ENCODE measurements at places on chromosomes 12 and 14.

GRCh38 chr14:24613747-24614146 is 4.3 kb upstream of the GZMH start:
- DNase-seq: no peak

GRCh38 chr12:67472539-67472938 is 176.0 kb upstream of the DYRK2 start:
- DNase-seq: no peak

DNA sequence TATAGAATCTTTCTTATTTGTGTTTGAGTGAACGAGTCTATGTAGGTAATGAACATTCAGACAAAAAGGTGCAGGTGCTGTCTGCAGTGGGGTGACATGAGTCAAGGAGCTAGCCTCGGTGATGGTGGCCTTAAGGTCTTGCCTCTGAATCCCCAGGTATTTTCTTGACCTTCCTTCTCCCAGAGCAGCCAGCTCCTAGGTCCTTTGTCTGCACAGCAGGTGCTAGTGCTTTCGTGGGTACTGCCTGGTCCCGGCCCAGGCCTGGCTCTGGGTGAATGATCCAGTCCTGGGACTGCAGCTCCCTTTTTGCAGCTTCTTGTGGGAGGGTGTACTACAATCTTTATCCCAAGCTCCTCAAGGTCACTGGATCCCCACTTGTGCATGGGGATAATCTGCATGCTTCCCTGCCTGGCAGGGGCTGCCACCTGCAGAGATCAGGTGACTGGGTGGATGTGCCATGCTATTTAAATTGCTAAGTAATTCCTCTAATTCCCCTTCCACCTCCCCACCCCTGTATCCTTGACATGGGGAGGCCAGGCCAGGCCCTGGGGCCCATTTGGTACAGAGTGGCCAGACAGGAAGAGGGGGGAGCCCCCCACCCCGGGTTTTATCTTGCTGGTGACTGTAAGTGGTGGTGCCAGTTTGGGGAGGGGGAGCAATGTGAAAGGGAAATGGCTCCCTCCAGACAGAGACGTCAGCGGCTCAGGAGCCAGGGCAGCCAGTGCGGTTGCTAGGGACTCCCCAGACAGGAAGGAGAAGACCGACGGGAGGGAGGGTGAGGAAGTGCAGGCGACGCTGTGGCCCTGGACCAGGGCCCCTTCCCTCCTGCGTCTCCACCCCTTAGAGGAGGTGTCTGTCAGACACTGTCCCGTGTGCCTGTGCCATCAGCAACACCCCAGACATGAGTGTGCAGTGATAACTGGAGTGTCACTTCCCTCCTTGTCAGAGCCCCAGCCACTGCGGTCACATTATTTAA is 6.7 kb downstream of the VASH1 start:
- no peak for DNase-seq

DNA sequence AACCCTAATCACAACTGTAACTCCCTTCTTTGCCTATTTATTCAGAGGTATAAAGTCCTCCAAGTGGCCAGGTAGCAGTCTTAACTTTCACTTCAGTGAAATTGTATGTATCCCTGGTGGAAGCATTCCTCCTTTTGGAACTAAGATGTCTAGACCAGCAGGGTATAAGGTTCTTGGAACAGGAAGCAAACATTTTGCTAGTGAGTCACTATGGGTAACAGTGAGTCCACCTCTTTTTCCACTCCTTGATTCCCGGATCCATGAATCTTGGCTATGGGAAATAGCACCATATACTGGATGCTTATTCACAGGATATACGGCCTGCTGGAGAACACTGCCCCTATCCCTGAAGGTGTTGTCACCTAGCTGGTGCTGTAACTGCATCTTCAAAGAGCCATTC is 80.2 kb downstream of the KCNA5 start:
- no peak for DNase-seq

DNA sequence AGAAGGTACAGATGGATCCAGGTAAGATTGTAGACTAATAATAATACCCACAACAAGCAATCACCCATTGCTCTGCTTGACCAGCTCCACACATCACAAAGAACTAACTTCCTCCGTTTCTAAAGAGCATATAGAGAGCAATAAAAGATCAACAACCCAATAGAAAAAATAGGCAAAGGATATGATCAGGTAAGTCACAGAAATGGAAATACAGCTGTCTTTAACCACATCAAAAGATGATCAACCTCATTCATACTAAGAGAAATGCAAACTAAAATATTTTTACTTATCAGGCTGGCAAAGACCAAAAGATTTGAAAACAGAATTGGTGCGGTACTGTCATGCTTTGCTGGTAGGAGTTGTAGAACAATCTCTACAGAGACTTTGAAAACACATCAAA is 8.9 kb downstream of the C2CD5 start:
- DNase-seq: no peak

DNA sequence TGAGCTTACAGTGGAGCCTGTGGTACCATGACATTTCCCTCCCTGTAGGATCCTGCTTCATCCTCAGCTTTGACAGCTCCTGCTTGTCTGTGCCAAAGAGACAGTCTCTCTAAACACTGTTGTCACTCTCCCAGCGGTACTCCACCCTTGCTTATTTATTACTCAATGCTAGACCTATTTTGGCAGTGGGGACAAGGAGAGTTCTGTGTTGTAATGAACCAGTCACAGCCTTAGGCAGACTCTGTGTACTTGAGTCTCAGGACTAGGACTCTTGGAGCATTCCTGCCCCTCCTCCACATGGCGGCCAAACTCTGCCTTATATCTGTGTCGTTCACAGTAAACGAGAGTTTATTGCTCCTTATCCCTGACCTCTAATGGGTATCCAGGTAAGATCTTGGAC is 70.9 kb downstream of the PIK3C2G start:
- DNase-seq: no peak

GRCh38 chr14:19873178-19873577 is 1.8 kb upstream of the OR4K2 start:
- no peak for DNase-seq

DNA sequence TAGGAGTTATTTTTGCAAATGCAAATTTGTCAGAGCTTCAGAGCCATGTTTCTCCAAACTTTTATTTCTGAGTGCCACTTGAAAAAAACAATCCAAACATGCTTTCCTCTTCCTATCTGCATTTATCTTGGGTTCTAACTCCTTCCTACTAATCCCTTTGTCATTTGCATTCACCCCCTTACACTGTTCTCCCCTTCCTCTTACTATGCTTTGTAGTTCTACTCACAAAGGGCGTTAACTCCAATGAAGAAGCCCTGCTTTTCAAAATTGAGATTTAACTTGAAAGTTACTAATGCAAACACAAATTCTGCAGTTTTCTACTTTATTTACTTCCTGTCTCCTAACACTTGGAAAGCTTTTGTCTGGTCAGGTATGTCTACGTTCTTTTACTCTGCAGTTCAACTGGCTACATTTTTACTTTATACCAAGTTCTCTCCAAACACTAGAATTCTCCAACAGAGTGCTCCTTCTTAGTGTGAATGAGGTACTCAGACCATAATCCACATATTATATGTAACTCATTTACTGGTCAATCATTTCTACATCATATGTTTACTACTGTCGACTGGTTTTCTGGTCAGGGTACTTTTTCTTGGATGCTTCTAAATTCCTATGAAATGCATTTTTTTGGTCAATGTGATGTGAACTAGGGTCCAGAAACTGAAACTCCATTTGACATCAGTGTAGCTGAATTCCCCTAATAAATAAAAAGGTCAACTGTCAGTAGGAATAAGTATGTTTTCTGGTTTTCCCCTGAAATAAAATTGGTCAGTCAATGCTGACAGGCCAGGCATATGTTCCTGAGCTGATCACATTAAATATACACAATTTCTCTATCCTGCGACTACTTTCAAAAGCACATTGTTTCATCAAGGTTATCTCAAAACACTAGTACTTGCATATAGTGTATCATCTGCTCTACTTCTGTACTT is 51.2 kb upstream of the OR5AU1 start:
- DNase-seq: no peak

DNA sequence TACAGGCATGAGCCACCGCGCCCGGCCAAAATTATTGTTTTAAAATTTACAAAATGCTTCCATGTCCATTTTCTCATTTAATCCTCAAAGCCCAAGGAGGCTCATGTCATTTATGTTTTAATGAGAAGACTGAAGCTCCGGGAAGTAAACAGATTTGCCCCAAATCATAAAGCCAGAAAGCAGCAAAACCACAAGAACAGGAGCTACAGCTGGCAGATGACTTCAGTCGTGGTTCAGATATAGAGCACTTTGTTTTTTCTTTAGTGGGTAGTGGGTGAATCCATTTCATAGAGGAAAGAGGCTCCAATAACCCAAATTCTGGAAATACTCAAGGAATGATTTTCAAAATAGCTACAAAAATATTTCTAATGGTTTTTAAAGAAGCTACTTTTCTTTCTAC is 45.4 kb upstream of the VPS33A start:
- DNase-seq: no peak

Data from iPS DF 6.9 (cell line).